ENCODE measurements at places on chromosomes 13 and 19. TPM values are rescaled to one million over a fixed set of nuclear protein-coding genes. Genes with fewer than 3 reads are reported as not detected.

GRCh38 chr19:7789447-7789846, 26.4 kb downstream of the CLEC4M start:
- no peak overlapping the region for H3K4me3 ChIP-seq
- no peak overlapping the region for H3K27ac ChIP-seq
- no peak for DNase-seq
- H3K36me3 ChIP-seq: no peaks in the 10 kb centered on the region

DNA sequence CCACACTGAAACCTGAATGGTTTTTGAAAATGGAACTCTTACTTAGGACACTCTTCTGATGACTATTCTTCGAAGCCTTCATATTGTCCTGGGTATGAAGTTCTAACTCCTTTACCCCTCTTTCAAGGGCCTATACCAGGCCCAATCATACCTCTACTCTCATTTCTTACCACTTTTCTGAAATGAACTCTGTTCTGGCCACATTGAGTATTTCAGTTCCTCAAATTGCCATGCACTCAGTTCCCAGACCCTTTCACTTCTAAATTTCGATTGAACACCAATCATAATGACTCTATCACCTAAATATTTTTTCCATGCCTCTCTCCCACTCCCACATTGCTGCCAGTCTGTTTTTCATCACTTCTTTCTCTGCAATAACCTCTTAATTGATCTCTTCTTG, 53.7 kb downstream of the LACC1 start:
- no peaks in the 10 kb centered on the region for H3K36me3 ChIP-seq
- H3K4me3 ChIP-seq: no peak overlapping the region

Gene KLK15
- not detected for total RNA-seq

GRCh38 chr13:44318161-44318560, 55.5 kb upstream of the SERP2 start:
- H3K4me1 ChIP-seq: no peaks in the 10 kb centered on the region
- H3K27me3 ChIP-seq: peaks cover 8% of the 10 kb centered on the region
- no peak overlapping the region for H3K4me3 ChIP-seq
- H3K27ac ChIP-seq: no peak overlapping the region

Gene DCT
- total RNA-seq: not detected

GRCh38 chr13:27088619-27089018, 83.0 kb downstream of the USP12 start:
- no peaks in the 10 kb centered on the region for H3K27me3 ChIP-seq
- peaks cover 44% of the 10 kb centered on the region for H3K36me3 ChIP-seq
- no peak overlapping the region for H3K27ac ChIP-seq

DNA sequence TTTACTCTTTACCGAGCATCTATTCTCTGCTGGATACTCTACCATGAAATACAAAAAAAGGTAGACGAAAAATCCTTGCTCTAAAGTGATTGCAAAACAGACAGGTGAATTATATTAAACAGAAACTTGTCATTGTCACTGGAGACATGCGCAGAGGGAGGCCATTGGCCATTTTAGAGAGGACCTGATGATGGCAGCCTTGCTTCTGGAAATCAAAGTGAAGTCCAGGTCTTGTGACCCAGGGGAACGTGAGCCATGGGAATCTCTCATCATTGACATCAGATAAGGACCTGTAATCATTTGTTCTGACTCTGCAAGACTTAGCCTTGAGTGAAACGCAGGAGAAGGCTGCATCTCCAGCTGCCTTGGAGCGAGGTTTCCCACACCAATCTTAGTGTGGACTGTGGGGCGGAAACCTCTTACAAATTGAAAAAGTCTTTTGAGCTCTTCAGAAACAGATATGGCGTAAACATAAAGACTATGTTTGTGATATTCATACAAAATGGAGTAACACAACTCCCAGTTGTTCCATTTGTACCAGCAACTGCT, 16.8 kb upstream of the SLC46A3 start:
- no peak overlapping the region for H3K27ac ChIP-seq
- H3K27me3 ChIP-seq: peaks cover 5% of the 10 kb centered on the region
- no peak overlapping the region for H3K4me3 ChIP-seq
- DNase-seq: no peak

DNA sequence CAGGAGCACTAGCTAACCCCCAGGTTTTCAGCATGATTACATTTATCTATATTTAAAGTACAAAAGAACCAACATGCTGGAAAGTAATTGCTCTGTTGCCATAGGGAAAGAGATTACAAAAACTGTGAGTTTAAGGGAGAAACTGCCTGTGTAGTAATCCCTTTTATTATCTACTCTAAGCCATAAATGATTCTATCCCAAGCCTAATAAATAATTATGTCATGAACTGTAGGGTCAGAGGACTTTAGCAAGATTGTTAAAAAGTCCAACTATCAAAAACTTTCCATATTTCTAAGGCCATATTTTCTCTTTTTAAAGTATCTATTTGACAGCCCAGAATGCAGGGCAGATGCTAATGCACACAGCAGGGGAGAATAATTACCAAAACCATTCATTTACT, 573.8 kb upstream of the MIR17HG start:
- H3K27me3 ChIP-seq: no peaks in the 10 kb centered on the region
- no peak overlapping the region for H3K4me3 ChIP-seq
- DNase-seq: no peak

DNA sequence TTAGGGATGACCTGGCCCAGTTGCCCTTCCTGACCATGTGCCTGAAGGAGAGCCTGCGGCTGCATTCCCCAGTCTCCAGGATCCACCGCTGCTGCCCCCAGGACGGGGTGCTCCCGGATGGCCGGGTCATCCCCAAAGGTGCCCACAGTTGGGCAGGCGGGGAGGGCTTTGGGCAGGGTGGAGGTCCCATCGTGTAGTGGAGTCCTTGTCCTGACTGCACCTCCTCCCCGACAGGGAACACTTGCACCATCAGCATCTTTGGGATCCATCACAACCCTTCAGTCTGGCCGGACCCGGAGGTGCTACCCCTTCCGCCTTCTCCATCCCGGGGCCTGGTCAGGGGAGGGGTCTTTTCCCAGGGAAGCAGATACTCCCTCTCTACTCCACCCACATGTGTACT, 31.7 kb upstream of the CYP4F8 start:
- H3K27ac ChIP-seq: no peak overlapping the region
- no peak overlapping the region for H3K4me3 ChIP-seq
- no peak for DNase-seq
- peaks cover 6% of the 10 kb centered on the region for H3K4me1 ChIP-seq
- H3K27me3 ChIP-seq: peaks cover 17% of the 10 kb centered on the region

Gene CYP4F8
- not detected for total RNA-seq

Data from activated CD8-positive, alpha-beta T cell treated with anti-CD3 and anti-CD28 coated beads, Interleukin-2, amount 10 ng/mL, durations not matched to agents 7 days and 5 days (primary cell).